ENCODE measurements at places on chromosomes 13 and 19.

- DNase-seq, result peak; percentile 87
Measured at GRCh38 chr19:41218615-41219507, at the start of gene AXL. Gene AXL (plus strand): TSS chr19:41219223. CDS start chr19:41219393, 170 bp downstream.

DNA sequence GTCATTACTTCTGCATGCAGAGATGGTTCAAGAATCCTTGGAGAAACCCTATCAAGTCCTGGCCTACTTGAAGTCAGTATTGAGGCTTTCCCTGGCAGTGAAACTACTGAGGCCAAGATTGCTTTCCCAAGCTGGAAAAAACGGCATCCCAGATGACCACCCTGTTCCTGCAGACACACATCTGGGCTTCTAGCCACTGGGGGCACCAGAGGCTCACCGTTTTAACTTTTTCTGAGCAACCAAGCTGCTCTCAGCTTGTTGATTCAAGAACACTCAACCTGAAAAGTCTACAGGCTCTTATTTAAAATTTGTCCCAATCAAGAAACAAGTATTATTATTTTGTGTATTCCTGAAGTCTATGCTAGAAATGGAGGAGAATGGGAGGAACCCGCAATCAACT, 66.6 kb downstream of the SPRYD7 start:
- peak; percentile 44 for DNase-seq

DNA sequence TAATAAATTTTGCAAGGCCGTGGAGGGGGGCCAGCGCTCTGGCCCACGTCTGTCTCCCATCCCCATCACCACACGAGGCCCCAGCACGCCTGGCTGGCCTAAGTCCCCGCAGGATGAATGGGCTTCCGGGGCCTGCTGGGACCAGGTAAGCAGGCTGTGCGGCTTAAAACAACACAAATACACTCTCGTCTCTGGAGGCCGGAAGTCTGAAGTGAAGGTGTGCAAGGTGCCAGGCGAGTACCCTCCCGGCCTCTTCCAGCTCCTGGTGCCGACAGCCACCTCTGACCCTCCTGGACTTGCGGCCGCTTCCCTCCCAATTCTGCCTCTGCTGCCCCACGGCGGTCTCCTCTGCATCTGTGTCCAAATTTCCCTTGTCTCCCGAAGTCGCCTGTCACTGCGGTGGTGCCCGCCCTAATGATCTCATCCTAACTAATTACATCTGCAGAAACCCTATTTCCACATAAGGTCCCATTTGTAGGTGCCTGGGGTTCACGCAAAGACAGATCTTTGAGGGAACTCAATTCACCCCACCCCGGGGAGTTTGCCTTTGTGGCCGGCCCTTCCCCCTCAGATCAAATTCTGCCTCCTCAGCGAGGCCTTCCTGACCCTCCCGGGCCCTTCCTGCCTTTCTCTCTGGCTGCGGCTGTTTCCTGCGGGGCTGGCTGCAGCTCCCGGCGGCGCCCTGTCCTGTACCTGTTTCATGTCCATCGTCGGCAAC, 8.1 kb upstream of the PTBP1 start:
- peak; percentile 83 for DNase-seq

DNA sequence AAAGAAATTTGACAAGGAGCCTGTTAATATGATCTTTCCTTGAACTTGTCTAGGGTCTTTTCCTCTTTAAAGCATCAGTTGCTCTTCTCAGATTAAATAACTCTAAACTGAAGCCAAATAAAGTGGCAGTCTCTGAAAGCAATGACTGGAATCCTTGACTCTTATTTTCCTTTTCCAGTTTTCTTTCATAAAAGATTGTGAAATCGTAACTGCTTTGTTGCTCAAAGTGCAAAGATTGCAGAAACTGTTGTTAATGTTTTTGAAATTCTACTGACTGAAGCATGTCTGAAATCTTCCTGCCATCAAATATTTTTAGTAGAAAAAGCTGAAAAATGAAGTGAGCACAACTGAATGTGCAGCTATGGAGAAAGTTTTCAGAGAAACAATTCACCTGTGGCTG, 1.9 kb downstream of the NHLRC3 start:
- DNase-seq, result no peak

DNA sequence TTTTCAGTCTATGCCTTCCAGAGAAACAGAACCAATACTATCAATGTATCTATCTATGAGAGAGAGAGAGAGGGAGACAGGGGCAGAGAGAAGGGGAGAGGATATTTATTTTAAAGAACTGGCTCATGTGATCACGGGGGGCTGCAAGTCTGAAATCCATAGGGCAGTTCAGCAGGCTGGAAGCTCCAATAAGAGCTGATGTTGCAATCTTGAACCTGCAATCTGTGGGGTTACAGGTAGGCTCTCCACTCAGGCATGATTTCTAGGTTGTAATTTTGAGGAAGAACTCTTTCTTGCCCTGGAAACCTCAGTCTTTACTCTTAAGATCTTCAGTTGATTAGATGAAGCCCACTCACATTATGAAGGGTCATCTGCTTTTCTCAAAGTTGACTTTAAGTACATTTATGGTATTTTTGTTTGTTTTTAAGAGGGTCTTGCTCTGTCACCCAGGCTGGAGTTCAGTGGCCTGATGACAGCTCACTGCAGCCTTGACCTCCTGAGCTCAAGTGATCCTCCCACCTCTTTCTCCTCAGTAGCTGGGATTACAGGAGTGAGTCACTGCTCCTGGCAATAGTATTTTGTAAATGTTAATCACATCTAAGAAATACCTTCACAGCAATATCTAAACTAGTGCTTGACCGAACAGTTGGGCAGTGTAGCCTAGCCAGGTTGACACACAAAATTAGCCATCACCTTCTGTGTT, 376.4 kb downstream of the FGF9 start:
- DNase-seq, result no peak

DNA sequence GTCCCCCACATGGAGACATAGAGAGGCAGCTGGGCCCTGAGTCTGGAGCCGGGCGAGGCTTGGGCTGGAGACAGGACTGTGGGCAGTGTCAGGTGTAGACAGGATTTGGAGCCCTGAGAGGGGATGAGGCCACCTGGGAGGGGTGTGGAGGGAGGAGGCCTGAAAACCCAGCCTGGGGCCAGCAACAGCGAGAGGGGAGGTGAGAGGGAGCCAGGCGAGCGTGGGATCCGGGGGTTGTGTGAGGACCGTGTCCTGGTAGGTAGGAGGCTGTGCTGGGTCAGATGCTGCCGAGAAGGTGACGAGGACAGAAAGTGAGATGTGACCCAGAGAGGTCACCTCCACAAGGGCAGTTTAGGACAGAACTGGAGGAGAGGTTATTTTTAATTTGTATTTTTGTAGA, 7.4 kb downstream of the MPND start:
- DNase-seq, result no peak

DNA sequence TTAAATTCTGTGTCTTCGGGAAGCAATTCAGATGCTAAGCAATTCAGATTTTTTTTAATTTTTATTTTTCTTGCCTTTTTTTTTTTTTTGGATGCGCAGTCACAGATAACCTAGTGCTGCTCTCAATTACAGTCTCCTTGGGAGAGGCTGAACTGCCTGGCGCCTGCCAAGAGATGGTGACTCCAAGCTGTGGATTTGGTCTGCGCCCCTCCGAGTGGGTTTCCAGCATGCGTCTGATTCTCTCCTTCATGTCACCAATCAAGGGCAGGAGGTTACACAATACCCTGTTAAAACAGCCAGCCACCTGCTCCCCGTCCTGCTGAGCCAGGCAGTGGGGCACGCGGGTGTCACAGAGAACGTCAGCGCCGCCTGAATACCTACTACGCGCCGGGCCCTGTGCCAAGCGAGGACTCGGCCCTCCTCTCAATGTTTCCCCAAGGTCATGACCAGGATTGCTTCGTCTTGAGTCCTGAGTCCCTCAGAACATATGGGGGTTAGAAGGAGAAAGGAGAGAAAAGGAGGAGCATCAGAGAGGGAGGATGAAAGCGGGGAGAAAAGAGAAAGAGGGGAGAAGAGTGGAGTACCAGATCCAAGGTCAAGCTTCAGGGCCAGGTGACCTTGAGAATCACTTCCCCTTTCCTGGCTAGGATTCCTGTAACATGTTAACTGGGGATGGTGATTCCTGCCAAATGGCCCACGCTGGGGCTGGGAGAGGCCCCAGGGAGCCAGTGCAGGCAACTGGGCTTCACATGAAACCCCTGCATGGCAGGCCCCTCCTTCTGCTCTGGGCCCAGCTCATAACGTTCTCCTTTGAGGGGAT, 213.6 kb downstream of the URI1 start:
- DNase-seq, result no peak

GRCh38 chr19:30160426-30160825, 211.8 kb upstream of the ZNF536 start:
- DNase-seq, result no peak

DNA sequence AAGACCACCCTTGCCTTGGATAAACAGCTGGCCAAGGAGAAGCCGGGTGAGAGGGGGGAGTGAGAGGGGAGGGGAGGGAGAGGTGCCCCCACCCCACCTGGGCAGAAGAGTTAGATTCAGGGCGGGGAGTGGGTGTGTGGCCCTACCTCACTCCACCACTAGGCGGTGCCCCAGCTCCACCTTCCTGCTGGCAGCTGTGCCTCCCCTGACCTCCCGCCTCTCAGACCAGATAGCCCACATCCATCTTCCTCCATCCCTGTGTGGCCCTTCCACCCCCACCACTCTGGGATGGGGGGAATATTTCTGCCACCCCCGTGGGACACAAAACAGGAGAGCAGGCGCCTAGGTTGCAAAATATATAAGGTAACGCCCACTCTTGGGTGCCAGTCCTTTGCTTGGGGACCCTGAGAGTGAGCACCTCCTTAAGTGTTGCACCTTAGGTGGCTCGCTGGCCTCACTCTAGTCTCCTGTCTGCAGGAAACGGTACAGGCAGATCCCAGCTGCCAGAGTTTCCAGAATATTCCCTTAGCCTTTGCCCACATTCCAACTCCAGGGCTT, 13.8 kb upstream of the EHD2 start:
- DNase-seq, result peak; percentile 86

DNA sequence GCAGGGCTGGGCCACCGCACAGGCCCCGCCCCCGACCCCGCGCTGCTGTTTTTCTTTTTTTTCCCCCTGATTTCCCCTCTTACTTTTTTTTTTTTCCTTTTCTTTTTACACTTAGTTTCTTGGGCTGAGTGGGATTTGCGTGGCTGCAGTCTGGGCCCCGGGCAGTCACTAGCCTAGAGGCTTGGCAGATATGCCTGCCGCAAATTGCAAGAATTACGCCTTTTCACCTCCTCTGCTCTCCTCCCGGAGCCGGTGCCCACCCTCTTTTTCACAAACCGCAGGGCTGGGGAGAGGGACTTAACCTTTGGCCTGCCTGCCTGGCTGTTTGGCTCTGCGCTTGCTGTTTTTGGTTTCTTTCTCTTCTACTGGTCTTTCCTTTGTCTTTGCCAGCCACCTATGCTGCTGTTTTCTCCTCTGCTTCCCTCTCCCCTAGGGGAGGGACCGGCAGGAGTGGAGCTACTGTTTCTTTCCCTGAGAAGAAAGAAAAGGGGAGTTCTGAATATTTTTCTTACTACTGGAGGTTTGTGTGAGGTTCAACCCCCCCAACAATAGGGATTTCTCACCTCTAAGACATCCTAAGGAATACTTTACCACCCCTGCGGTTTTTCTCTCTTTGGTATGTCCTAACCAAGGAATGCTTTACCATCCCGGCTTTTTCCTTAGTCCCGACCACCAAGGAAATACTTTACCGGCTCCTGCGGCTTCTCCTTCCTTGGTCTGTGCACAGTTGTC, 11.0 kb downstream of the ZNF552 start:
- peak; percentile 92 for DNase-seq

DNA sequence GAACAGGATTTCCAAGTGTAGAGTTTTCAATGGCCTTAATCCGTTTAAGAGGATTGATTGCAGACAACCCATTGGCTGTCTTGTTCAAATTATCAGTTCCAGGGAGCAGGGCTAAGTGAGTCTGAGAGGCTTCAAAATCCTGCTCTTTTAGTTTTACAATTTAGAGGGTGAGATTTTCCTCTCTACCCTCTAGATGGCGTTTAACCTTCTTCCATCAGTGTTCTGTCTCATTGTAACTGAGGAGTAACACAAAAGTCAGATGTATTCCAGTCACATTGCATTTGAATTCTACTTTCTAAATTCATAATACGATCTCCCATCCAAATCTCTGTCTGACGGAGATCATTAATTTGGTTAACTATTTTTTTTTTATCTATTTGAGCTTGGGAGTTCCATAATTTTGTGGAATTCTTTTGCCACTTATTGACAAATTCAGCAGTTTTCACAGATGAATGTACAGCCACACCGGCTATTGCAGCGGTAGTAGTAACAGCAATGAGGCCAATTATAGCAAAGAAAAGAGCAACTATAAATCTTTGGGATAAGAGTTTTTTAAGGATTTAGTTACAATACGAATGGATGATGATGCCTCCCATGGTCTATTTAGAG, 7.8 kb upstream of the C19orf84 start:
- DNase-seq, result no peak

- no peak for DNase-seq
Measured at GRCh38 chr13:71477735-71478134, 389.3 kb downstream of the DACH1 start.

- DNase-seq, result no peak
Measured at GRCh38 chr13:20053891-20054290, 95.4 kb downstream of the ZMYM2 start.

DNA sequence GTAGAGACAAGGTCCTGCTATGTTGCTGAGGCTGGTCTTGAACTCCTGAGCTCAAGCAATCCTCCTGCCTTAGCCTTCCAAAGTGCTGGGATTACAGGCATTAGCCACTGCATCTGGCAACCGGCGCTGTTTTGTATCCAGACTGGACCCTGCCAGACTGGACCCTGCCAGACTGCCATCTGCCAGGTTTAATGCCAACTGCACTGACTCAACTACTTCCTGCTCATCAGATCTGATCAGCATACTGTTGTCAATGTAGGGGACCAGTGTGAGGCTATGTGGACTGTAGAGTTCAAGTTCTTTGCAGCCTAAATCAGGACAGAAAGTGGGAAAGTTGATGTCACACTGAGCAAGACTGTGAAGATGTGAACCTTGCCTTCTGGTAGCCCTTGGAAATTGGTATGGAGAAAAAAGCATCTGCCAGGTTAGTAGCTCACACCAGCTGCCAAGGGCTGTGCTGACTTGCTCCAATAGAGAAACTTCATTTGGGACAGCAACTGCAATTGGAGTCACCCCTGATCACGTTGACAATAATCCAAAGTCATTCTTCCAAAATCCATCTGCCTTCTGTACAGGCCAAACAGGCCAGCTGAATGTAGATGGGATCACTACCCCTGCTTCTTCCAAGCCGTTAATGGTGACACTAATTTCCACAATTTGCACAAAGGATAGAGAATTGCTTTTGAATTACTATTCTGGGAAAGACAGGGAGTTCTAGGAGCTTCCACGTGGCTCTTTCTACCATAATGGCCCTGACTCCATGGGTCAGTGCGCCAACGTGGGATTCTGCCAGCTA, 36.8 kb upstream of the ATP1A3 start:
- DNase-seq, result no peak

DNA sequence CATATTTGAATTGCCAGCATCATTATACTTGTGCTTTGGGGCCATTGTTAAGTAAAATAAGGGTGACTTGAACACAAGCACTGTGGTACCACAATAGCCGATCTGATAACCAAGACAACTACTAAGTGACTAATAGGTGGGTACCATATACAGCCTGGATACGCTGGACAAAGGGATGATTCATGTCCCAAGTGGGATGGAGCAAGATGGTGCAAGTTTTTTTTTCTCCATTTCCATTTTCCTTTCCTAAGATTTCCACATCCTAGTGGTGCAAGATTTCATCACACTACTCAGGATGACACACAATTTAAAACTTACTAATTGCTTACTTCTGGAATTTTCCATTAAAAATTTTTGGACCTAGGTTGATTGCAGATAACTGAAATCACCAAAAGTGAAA, 15.1 kb downstream of the BRCA2 start:
- no peak for DNase-seq
